ENCODE measurements at places on chromosomes 6 and 20.

- no peak for DNase-seq
These were observed 447.3 kb downstream of the MAFB start for GRCh38 chr20:40241596-40242343.

DNA sequence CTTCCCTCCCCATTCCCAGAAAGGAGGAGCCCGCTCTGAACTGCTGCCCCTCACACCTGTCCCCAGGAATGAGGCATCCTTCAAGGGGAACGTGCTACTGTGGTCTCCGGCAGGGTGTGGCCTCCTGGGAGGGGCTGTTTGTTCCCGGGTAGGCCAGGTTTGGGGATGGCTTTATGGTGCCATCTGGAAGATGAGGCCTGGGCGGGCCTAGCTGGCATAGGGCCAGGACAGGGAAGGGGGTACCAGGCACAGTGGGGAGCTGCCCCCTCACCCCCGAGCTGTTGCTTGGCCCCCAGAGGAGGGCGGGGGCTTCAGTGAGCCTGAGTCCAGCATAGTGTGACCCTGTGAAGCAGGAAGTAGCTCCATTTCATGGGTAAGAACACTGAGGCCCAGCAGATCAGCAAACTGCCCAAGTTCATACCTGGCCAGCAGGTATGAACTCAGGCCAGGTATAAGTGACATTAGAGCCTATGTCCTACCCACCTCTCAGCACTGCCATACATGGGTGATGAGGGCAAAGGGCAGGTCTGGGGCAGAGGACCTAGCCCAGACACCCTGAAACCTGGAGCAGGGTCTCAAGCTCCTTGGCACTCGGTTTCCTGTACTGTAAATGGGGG, 17.5 kb upstream of the SPDEF start:
- no peak for DNase-seq

DNA sequence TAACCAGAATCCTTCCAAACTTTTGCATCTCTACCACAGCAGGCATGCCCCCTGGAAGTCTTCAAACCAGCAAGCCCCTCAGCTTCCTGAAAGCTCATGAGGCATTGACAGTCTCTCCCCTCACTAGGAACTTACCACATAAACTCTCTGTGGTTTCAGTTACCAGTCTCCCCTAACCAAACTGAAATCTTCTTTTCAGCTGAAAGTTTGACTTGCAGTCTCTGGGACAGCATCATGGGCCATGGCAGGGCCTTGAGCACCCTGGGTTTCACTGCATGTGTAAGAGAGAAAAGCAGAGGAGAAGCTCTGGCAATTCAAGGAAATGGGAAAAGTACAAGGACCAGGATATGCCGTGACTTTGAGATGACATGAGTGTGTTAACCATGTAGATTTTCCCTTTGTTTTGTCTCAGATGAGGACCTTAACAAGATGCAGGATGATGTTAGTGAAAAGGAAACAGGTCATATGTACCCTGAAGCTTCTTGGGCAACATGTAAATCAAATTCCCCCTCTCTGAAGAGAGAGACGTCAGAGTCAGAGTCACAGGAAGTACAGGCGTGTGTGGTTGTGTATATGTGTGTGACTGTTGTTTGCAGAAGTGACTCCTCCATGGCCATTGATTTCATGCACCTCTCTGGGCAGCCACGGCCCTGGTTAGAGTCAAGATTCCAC, 106.3 kb downstream of the TNFRSF21 start:
- DNase-seq, result no peak

DNA sequence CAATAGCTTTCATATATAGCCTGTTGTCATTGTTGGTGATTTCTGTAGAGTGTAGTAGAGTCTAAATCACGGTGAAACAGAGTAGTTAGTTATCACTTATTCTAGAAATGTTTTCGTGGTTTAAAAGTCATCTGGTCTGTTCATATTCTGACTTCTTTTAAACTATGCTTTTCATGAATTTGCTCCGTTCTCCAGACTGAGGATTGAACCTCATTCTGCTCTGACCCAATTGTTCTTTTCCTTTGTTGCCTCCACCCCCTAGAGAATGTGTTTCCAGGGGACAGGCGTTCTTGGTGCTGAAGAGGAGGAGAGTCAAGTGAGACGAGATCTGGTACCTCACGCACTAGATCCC, 748 bp upstream of the ZNF292 start:
- no peak for DNase-seq

- no peak for DNase-seq
These were observed 43.1 kb downstream of the SLX4IP start for GRCh38 chr20:10478205-10478604.

DNA sequence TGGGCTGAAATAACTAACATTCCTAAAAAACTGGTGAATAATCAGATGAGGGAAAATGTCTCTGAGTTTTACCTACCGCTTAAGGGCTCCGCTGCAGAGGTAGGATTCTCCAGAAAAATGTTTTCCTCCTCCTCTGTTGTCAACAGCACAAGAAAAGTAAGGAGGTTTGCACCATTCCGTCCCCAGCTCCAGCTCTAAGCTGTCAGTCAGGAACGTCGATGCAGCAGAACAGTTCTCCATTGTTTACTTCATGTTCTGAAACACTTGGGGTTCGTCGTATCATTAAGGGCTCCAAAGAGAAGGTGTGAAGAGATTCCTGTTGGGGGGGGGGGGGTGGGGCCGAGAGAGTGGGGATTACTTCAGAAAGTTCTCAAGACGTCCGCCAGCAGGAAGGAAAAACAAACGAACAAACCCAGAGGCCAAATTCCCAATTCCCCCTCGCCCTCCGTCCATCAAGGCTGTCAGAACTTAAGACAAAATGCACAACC, 734 bp downstream of the MMS22L start:
- no peak for DNase-seq

GRCh38 chr20:19407736-19408135, 195.3 kb downstream of the SLC24A3 start:
- no peak for DNase-seq

- peak; percentile 50 for DNase-seq
These were observed 47.1 kb downstream of the MCUR1 start for GRCh38 chr6:13767121-13767808.

DNA sequence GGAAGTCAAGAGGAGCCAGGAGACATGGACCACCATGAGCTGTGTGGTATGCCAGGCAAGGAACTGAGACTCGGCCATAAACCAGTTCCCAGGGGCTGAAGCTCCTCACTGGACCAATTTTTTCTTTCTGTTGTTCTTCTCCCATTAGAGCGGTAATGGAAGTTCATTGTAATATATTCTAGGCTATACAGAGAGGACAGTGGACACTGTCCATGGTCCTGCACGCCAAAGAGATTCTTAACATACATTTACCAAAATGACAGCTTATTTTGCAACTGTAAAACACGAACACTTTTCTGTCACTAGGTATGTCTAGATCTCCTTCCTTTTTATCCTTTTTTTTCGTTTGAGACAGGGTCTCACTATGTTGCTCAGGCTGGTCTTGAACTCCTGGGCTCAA, 13.1 kb upstream of the DSN1 start:
- DNase-seq, result no peak

DNA sequence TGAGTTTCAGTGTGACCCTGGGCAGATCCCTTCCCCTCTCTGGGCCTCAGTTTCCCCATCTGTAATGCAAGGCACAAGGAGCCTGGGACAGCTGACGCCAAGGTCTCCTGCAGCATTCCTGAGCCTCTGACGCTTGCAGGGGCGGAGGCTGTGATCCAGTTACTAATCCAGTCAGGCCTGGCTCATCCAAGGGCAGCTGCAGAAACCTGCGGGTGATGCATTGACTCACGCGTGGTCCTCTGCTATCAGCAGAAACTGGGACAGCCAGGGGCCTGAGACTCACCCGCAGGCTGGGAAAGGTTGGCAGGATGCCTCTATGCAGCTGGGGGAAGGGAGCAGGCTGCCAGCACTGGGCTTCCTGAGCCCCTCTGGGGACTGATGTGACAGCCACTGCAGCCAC, 65.0 kb upstream of the SIRPA start:
- no peak for DNase-seq

GRCh38 chr6:26092443-26092842, 5.2 kb downstream of the HFE start:
- DNase-seq, result no peak

DNA sequence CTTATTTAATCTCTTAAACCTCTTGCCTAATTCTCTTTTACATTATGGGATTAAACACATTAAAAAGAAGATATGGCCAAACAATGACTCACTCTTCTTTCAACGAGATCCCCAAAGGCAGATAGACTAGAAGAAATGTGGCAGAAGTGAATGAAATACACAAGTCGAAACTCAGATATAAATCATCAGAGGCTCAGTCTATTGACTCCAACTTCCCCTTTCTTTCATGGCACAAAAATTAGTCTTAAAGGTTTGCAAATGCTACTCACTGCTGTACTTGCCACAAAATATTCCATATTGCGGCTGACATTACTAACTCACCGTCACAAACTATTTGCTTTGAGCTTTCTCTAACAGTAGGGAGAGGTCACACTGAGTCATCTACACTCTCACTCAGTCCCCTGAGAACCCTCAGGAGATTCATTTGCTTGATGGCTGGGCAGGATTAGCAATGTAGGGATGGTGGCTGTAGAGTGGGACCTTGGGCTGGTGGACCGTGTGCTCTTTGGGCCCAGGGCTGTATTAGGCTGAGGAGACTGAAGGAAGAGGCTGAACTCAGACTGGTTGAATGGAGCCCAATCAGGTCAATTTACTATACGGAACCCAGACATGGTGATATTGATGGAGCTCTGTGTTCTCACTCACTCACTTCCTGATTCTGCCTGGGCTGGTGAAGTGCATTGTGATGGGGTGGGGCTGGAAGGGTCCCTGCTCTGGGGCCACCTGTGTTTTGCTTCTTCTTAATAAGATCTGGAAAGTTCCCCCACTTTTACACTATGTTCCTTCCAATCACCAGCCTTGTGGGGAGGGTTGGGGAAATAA, 42.8 kb upstream of the UBR2 start:
- no peak for DNase-seq

GRCh38 chr20:5751856-5752255, 1.7 kb downstream of the SHLD1 start:
- DNase-seq, result no peak

Measured in H9 (cell line).